C1 segment of cervical spinal cord (tissue), 14 donors: ENCODE measurements at places on chromosomes 1 and 21.

- no peak for DNase-seq
Observed at GRCh38 chr21:38289705-38290485, 33.1 kb downstream of the KCNJ15 start.

- no peak for DNase-seq
Observed at GRCh38 chr1:207935166-207935583, 24.2 kb upstream of the CD34 start.

GRCh38 chr1:192109576-192109975 is 48.7 kb upstream of the RGS18 start:
- DNase-seq: no peak

GRCh38 chr1:153957744-153958110 is 685 bp downstream of the CRTC2 start:
- no peak for DNase-seq

GRCh38 chr1:17700945-17701810 is 54.0 kb upstream of the ACTL8 start:
- no peak for DNase-seq

GRCh38 chr1:169491845-169492281 is 6.1 kb upstream of the SLC19A2 start:
- no peak for DNase-seq

DNA sequence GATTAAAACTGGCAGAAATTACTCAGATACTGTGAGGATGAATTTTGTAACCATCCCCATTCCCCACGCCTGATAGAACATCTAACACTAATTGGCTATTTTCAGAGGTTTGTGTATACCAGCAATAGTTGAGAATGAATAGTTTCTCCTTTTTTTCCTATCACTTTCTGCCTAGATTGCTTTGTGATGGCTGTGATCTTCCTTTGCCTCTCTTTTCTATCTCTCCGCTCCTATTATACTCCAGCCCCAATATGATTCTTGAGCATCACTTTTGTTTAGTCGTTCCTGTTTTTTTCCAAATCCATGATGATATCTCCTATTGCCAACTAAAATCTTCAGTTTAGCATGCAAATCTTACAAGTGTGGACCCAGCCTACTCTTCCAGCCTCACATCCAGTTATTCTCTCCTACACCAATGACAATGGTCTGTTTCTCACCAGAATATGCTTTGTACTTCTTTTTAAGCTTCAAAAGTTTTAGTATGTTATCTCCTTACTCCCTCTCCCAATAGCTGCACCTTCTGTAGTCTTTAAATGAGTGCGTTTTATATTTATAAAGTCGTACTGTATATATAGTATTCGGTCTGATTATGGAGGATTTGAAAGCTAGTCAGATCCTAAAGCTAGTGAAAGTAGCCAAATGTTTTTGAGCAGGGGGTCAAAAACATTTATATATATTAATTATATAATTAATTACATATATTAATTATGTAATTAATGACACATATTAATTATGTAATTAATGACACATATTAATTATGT is 25.2 kb downstream of the MAGI3 start:
- DNase-seq: no peak

- DNase-seq: no peak
Observed at GRCh38 chr1:54471588-54471987, 65.4 kb upstream of the SSBP3 start.

DNA sequence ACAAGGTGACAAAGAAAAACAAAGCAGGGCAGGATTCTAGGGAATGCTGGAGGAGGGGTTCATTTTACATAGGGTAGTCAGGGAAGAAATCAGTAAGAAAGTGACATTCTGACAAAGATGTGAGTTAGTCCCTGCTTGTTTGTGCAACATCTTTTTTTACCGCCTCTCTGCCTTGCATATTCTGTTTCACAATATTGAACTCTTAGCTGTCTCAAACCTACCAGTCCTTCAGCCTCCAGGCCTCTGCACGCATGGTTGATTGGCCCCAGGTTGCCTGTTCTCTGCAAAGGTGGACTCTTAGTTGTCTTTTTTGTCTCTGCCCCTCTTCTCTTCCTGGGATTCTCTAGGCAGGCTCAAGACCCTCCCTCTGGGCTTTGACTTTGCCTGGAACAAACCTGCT is 152.2 kb upstream of the RUNX1 start:
- no peak for DNase-seq

DNA sequence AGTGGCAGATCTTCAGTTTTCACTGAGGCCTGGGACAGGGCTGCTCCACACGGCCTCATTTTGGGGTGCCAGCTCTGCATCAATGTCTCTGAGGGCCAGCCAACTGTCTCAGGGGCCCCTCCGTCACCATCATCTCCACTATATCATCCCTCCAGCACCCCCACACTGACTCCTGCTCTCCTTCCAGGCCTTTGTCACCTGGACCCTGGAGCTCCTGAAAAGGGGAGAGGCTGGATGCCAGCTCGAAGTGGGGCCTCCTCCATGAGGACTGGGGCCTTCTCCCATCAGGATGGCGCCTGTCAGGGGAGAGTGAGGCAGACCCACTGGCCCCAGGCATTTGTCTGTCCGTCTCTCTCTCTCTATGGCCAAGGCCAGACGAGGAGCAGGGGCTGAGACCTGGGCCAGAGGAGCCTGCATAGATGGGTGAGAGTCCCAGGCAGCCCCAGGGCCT is 44.7 kb upstream of the LRP8 start:
- DNase-seq: no peak

GRCh38 chr1:219086956-219087469 is 86.7 kb upstream of the LYPLAL1 start:
- no peak for DNase-seq

DNA sequence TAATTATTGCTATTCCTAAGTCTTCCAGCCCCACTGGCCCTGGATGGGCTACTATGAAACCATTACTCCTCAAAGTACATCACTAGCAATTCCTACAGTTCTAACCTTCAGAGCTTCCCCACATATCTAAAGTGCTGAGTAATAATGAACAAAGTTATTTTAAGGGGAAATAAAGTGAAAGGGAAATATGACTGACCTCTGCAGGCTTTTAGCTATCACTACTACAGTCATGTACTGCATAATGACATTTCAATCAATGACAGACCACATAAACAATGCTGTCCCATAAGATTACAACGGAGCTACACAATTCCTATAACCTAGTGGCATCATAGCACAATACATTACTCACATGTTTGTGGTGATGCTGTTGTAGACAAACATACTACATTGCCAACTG is 32.5 kb upstream of the ASPM start:
- DNase-seq: no peak

GRCh38 chr1:32928285-32928684 is 27.1 kb upstream of the TMEM54 start:
- no peak for DNase-seq

DNA sequence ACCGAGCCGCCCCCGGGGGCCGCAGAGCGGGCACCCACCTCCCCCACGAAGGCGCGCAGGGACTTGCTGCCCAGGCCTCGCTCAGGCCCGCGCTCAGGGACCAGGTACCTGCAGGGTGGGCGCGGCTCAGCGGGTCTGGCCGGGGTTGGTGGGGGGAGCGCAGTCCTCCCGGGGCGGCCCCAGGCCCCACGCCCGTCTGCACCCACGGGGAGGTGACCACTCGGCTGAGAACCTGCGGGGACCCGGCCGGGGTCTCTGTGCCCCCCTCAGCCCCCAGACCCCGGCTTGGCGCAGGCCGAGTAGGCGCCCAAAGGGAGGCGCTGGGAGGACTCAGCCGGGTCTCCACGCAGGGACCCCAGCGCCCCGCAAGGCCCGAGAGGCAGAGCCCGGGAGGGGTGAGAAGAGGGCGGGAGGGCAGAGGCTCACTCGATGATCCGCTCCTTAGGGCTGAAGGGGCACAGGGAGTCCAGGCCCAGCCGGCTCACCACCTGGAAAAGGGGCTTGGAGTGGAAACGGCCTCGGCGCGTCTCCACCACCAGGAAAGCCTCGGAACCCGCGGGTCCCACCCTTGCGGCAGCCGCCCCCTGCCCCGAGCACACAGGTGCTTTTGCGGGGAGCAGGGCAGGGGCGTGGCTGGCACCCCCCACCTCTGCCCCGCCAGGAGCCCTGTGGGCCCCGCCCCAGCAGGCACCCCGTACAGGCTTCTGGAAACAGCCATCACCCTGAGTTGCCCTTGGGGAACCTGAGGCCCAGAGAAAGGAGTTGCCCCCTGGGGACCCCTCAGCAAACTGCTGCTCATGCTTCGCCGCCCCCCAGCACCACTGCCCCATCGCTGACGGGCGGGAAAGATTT is 9.3 kb downstream of the FTCD start:
- DNase-seq: no peak

- no peak for DNase-seq
Observed at GRCh38 chr21:41133874-41134522, 34.0 kb upstream of the BACE2 start.

- no peak for DNase-seq
Observed at GRCh38 chr1:7117399-7118281, 332.4 kb downstream of the CAMTA1 start.

GRCh38 chr1:9929431-9930385 is 13.5 kb downstream of the LZIC start:
- peak; percentile 74 for DNase-seq

DNA sequence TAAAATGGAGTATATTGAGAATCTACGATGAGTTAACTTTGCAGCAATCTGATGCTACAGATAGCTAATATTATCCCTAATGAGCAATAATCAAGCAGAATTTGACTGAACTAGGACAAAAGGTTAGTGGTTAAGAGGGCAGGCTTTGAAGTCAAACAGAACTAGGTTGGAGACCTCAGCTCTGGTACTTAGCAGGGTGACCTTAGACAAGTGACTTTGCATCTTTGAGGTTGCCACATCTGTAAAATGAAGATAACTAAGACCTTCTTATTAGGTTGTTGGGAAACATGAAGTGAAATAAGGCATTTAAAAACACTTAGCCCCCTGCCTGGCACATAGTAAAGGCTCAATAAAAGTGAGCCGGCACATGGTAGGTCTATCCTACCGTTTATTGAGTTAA is 4.3 kb upstream of the FUCA1 start:
- DNase-seq: no peak

DNA sequence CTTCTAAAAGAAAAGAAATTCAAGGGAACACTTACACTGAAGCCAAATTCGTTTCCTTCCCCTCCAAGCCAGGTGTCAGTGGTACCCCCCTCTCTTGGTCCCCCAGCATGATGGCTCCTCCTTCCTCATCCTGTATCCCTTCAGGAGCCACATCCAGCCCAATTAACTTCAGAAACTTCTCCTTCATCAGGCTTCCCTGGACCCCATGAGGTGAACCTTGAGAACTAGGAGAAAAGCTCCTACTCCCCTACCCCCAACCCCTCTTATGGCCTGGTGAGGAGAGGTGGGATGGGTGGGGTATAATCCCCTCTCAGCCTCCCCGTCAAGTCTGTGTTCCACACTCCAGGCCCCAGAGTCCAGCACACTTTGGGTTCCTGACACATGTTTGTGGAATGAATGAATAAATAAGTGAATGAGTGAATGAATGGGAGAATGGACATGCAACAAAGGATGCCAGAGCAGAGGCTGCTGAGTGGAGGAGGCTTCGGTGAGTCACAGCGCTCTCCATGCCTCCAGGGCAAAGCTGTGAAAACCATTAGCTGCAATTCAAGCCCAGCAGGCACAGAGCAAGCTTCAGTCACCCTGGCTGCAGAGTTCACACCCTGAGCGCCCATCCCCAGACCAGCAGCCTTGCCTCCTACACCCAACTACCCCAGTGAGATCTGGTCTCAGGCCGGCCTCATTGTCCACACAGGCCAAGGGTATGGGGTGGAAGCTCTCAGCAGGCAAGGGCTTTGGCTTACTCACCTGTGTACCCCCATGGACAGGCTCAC is 43.8 kb downstream of the BATF3 start:
- no peak for DNase-seq

- DNase-seq: no peak
Observed at GRCh38 chr1:22292011-22292788, 149.3 kb upstream of the WNT4 start.

DNA sequence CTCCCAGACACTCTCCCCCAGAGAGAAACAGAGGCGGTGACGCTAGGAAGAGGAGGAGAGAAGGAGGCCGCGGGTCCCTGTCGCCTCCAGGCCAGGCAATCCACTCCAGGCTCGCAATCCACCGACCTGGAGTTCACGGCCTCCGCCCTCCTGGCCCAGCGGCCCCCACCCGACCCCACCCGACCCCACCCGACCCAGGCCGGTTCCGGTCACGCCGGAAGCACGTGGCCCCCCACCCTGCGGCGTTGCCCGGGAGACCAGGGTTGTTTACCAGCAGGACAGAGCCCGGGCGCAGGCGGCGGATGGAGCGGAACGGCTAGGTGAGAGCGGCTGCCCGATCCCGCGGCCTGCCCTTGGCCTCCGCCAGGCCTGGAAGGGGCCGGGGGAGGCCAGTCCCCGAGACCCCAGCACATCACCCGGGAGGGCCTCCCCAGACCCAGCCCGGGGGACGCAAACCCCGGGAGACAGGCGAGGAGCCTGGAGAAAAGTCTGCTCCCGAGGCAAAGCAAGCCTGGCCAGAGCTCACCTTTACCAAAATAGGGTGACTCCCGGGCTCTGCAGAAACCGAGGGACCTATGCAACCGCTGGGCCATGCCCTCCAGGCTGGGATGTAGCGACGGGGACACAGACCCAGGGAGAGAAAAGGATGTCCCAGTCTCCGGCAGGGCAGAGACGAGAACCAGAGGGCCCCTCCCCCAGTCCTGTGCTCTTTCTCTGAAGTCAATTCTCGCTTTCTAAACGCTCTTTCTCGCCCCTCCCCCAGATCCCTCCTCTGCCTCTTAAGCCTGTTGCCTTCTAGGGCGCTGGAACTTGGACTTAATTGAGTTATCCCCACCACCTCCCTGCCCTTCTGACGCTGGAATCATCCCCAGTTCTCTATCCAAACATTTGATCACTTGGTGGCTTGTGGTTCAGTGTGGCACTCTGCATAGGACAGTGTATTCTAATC is at the start of the genes PLA2G2C and UBXN10:
PLA2G2C (minus strand) TSS at position 685 of the 949 bp plus-strand sequence. CDS start 9,155 bp downstream, outside the sequence.
UBXN10 (plus strand) TSS at position 263 of the 949 bp plus-strand sequence. CDS start 4,466 bp downstream, outside the sequence.
- DNase-seq: no peak

GRCh38 chr1:72649211-72649888 is 367.0 kb upstream of the NEGR1 start:
- no peak for DNase-seq

DNA sequence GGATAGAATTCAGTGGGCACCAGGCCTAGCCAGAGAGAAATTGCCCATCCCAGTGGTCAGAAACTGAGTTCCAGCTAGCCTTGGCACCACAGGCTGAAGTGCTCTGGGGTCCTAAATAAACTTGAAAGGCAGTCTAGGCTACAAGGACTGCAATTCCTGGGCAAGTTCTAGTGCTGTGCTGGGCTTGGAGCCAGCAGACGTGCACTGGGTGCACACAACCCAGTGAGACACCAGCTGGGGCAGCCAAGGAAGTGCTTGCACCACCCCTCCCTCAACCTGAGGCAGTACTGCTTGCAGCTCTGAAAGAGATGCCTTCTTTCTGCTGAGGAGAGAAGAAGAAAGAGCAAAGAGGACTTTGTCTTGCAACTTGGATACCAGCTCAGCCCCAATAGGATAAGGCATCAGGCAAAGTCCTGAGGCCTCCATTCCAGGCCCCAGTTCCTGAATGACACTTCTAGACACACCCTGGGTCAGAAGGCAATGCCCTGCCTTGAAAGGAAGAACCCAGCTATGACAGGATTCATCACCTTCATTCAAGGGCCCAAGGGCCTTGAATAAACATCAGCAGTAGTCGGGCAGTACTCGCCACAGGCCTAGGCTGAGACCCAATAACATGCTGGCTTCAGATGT is 55.1 kb downstream of the OVGP1 start:
- no peak for DNase-seq

- no peak for DNase-seq
Observed at GRCh38 chr1:5423109-5423508, 569.1 kb downstream of the NPHP4 start.

GRCh38 chr1:180964595-180964994 is 51.9 kb downstream of the KIAA1614 start:
- DNase-seq: no peak
